ENCODE measurements at places on chromosomes 6 and 20.

DNA sequence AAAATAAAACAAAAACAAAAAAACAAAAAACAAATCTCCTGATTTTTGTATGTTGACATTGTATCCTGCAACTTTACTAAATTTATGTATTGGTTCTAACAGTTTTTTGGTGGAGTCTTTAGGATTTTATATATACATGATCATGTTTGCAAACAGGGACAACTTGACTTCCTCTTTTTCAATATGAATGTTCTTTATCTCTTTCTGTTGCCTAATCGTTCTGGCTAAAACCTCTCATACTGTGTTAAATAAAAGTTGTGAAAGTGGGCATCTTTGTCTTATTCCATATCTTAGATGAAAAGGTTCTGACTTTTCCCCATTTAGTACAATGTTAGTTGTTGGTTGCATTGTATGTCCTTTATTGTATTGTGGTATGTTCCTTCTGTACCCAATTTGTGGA, 261.7 kb upstream of the NOX3 start:
- no peaks in the 10 kb centered on the region for H3K27me3 ChIP-seq
- H3K4me3 ChIP-seq: no peak overlapping the region
- H3K27ac ChIP-seq: no peak overlapping the region
- H3K36me3 ChIP-seq: no peaks in the 10 kb centered on the region
- H3K4me1 ChIP-seq: no peaks in the 10 kb centered on the region

DNA sequence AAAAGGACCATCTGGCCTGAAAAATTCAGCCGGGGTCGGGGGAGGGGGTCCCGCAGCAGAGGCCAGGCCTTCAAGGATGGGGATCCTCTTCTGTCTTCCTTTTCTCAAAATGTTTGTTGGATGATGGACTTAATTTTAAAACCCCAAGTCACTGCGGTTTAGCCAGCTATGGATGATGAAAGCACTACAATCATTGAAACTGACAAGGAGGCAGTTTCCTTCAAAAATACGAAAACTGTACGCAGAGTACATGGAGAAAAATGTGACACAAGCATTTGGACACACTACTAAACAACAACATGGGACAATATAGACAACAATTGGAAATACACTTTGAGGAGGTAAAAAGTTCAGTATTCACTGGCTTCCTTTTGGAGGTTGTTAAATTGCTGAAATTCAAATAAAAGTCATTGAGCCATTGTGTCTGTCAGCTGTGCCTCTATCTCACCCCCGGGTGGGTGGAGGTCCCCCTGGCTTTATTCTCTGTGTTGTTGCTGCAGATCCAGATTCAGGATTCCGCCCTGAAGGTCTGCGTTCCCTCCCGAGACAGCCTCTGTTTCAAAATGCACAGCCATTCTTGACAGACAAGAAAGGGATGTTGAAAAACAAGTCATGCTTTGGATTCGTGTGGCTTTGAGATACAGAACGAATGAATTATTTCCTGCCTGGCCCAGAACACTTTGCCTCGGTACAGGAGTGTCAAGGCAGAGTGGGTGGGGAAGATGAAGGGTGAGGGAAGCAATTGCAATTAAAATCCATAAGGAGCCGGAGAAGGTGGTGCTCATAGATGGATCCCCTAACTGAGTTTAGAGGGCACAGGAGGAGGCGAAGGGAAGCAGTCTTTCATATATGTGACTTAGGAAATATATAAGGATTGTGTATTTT, 118.2 kb downstream of the TTLL2 start:
- H3K4me1 ChIP-seq: no peaks in the 10 kb centered on the region
- no peak overlapping the region for H3K4me3 ChIP-seq
- no peaks in the 10 kb centered on the region for H3K36me3 ChIP-seq
- no peak for DNase-seq

- H3K27ac ChIP-seq: no peak overlapping the region
- H3K36me3 ChIP-seq: no peaks in the 10 kb centered on the region
- no peak for DNase-seq
- no peaks in the 10 kb centered on the region for H3K27me3 ChIP-seq
- H3K4me1 ChIP-seq: no peaks in the 10 kb centered on the region
Observed at GRCh38 chr6:3918469-3918868, 69.3 kb downstream of the FAM50B start.

DNA sequence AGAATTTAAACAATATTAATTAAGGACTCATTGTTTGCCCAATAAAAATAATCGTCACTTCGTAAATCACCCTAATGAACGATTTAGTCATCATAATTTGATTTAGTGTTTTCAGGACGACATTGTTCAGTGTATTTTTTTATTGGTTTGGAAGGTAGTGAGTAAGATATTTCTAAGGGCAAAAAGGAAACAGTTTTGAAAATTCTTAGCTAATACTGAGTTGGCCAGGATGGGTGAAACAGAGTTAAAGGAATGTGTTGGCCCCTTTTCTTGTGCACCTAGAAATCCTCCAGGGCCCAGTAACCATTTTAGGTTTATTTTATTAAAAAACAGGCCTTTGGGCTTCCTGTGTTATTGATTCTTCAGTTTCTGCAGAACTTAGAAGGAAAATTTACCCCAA, 25.3 kb downstream of the ANKS1A start:
- no peak overlapping the region for H3K4me3 ChIP-seq
- peaks cover 13% of the 10 kb centered on the region for H3K4me1 ChIP-seq
- no peak overlapping the region for H3K27ac ChIP-seq

DNA sequence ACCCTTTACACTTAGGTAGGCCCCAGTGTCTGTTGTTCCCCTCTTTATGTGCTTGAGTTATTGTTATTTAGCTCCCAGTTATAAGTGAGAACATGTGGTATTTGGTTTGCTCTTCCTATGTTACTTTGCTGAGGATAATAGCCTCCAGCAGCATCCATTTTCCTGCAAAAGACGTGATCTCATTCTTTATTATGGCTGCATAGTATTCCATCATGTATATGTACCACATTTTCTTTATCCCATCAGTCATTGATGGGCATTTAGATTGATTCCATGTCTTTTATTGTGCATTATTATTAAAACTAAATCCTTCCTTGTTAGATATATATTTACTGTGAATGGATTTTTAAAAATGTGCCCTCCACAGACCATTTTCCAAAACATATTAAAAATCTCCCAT, 1137.3 kb upstream of the ADGRB3 start:
- no peak for DNase-seq
- H3K27me3 ChIP-seq: no peaks in the 10 kb centered on the region

DNA sequence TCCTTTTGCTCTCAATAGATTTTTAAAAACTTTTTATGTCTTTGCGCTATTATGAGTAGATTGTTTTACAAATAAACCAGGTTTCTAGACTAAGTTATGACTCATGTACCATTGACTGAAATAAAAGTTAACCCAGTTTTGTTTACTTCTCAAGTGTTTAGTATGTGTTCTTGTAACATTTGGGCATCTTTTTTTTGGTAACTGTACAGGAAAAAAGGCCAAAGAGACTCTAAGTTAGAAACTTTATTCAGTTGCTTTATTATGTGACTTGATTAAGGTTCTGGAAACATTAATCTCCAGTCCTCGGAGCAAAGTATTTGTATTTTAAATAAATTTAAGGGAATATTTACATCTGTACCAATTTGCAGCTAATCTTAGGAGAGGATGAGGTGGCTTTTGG, 2.9 kb downstream of the NKAIN2 start:
- H3K27me3 ChIP-seq: peaks cover 5% of the 10 kb centered on the region
- H3K36me3 ChIP-seq: no peaks in the 10 kb centered on the region
- no peak for DNase-seq

DNA sequence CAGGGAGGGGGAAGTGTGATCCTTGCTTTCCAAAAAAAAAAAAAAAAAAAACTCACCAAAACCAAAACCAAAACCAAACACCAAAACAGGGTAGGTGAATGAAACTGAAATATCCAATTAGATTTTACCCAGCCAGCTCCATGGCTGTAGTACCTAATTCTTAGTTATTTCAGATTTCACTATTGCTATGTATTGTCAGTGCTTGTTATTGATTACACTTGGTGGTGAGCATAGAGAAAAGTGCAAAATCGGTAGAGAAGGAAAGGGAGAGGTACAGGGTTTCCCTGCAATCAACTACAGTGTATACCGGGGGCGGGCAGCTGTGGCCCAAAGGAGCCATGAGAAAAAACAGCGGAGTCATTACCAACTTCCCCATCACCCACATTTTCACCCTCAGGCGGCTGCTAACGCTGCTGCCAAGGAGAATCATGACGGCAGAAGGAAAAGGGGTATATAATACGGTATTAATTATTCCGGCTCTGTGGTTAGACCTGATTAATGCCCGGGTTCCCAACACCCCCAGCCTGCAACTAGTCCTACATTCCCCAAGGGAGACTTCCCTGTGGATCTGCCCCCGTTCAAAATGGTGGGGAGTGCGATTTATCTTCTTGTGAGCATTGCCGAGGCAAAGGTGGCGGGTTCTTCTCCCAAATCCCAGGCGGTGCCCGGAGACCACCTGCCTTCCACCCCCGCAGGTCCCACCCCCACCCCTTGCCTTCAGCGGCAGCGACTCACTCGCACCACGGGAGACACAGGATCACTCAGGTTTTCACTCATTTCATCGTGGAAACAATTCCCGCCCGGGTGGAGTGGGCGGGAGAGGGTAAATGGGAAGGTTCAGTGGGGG, at the start of gene C6orf62:
C6orf62 (minus strand) TSS at position 30 of the 847 bp plus-strand sequence. CDS start 486 bp downstream, outside the sequence.
- no peaks in the 10 kb centered on the region for H3K27me3 ChIP-seq
- no peak for DNase-seq
- peaks cover 8% of the 10 kb centered on the region for H3K36me3 ChIP-seq
- peak within 1 kb of the TSS; percentile 99 for H3K27ac ChIP-seq

- no peak overlapping the region for H3K4me3 ChIP-seq
- no peak for DNase-seq
- H3K4me1 ChIP-seq: peaks cover 31% of the 10 kb centered on the region
- no peaks in the 10 kb centered on the region for H3K27me3 ChIP-seq
Observed at GRCh38 chr6:90000864-90001731, 106.8 kb downstream of the GJA10 start.

- no peak for DNase-seq
- peak overlapping the region; percentile 79 for H3K27ac ChIP-seq
- H3K4me1 ChIP-seq: no peaks in the 10 kb centered on the region
- H3K36me3 ChIP-seq: peaks cover 22% of the 10 kb centered on the region
- H3K27me3 ChIP-seq: no peaks in the 10 kb centered on the region
- H3K4me3 ChIP-seq: no peak overlapping the region
Observed at GRCh38 chr20:35360033-35360432, 51.7 kb downstream of the UQCC1 start.

- no peaks in the 10 kb centered on the region for H3K4me1 ChIP-seq
- no peak overlapping the region for H3K4me3 ChIP-seq
- no peaks in the 10 kb centered on the region for H3K27me3 ChIP-seq
- DNase-seq: no peak
Observed at GRCh38 chr20:3871550-3872265, 17.5 kb upstream of the PANK2 start.
